ENCODE measurements at places on chromosomes 16 and 17.

- DNase-seq: peak; percentile 89
Measured at GRCh38 chr16:3364774-3365427, 9.2 kb downstream of the OR2C1 start.

DNA sequence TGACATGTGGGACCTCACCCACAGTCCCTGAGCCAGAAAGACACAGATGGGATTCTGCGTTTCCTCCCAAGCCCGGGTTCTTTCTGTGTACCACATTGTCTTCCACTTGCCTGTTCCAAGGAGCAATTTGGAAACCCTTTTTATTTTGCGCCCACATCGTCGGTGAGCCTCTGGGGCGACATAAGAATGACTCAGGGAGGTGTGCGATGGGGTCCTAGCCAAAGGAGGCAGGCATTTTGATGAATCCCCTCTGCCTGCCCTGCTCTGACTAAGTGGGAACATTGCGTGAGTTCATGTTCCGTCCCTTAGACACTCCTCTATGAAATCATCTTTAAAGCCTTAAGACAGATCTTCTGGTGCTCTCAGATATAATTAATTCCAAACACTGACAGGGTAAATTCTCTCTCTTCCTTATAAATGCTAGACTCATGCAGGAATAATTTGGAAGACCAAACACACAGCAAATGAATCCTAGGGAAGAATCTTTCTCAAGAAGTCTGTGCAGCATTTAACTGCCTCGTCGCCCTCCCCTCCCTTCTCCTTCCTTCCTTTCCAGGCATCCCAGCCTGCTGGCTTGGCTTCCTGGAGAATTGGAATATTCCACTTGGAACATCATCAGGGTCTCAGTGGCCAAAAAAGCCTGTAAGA, 52.7 kb upstream of the FOXF1 start:
- DNase-seq: no peak

GRCh38 chr17:38729886-38730525, at the start of gene CISD3:
Gene CISD3, plus strand, starts transcription at chr17:38730341. Its CDS starts 18 bp downstream, at chr17:38730359.
- peak; percentile 92 for DNase-seq

GRCh38 chr16:31052114-31052513, 18.8 kb downstream of the STX4 start:
- no peak for DNase-seq

DNA sequence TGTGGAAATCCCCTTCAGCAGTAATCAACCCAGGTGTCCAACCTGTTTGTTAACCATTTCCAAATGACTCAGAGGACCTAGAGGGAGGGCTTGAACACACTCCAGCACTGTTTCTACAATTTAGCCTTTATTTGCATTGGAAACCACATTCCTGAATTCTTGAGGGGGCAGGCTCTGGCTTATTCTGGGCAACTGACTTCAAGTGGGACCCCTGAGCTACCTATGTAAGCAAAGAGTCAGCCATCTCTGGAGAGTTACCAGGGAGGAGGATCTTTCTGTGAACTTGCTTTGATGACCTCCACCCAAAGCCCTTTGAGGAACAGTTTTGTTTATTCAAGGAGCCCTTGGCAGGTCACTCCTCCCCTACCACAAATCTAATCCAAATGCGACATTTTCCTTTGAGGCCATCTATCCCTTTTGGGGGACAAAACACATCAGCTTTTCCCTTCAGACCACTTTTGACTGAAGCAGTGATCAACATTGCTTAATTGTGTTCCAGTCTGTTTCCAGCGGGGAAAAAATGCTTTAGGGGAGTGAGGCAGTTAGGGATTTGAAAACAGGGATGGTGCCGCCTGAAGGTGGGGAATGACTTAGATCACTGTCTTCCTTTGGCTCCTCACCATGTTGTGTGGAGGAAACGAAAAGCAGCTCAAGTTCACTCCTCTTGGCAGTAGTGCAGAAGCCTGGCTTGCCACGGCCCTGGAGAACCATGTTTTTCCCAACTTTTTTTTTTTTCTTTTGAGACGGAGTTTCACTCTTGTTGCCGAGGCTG, 46.2 kb downstream of the TUBD1 start:
- DNase-seq: no peak

Measured in lower lobe of right lung (tissue), 2 donors.